ENCODE measurements at places on chromosomes 3 and 15. TPM values are rescaled to one million over a fixed set of nuclear protein-coding genes. Genes with fewer than 3 reads are reported as not detected.

GRCh38 chr3:196596355-196596754, 27.9 kb downstream of the FBXO45 start:
- DNase-seq: no peak

DNA sequence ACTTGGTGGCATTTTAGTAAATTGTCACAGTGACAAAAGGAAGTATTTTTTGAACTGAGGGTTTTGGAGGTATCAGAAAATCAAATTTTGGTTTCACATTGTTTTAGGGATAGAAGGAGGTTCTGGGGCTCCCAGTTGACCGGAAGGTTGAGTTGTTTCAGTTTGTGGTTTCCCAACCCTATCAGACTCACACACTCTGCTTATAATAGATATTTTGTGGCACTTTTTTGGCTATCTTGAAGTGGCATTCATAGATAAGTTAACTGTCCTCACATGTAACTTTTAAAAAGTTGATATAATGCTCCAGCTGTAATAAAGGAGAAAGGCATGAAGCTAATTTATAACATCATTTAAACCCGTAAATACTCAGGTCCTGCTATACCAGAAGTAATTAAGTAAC, 12.8 kb downstream of the ARMC8 start:
- no peak for DNase-seq

DNA sequence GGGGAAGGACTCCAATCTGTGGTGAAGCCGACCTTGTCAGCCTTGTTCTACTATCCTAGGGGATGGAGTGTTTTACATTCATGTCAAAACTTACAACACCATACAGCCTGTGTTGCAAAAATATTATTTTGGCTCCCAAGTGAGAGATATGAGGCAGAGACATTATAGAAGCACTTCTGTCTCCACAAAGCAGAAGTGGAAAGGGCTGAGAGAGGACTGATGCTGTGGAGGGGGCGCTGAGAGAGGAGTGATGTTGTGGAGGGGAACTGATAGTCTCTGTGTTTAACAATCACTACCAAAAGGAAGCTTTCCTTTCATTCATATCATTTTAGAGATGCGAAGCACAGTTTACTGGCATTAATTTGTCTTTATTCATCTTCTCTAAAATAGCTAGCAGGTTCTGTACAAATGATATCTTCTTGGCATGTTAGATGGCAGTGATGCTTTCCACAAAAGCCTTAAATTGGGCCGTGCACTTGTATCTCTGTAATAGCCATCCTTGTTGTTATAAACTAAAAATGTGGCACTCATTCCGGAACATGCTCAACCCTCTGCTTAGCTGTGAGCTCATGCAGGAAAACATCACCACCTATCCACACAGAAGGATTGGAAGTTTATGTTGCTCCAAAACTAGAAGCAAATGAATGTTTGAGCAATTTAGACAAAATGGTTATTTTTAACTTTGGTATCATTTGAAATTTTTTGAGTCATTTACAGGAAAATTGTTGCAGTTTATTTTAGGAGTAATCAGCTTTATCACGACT, 134.6 kb upstream of the TP63 start:
- DNase-seq: no peak

- no peak for DNase-seq
These were observed 15.8 kb downstream of the SOX2 start for GRCh38 chr3:181727341-181728032.

DNA sequence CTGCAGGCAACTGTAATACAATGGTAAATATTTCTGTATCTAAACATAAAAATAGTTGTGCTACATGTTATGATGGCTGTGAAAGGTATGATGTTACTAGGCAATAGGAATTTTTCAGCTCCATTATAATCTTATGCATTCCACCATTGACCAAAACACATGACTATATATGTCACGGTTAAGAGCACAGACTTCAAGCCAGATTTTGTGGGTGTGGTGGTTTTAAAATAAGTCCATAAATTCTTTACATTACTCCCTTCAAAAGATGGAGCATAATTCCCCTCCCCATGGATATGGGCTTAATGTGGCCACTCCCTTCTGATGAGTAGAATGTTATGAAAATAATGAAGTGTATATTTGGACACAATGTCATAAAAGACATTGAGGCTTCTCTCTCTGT, 88.4 kb upstream of the TBC1D5 start:
- DNase-seq: no peak

DNA sequence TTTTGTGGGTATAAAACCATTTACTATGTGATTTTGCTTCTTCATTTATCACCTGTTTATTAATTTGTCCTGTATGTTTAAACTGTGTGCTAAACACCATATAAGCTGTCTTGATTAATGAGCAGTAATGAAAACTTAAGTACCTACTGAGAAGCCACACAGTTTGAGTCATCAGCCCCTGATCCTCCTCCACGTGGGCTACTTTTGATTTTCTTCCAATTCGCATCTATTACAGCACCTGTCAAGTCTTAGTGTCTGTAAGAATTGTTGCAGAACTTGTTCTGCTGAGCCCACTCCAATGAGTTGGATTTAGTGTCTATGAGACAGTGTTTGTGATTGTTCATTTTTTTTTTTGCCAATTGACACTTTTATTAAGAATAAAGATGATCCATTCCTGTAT, 16.8 kb downstream of the EPHA6 start:
- no peak for DNase-seq

The GOLGA6C gene
- not detected for total RNA-seq

The KNL1 gene
- total RNA-seq: 32.1 TPM

All from M059J (cell line).